ENCODE measurements at places on chromosomes 2 and 18. TPM values are rescaled to one million over a fixed set of nuclear protein-coding genes. Genes with fewer than 3 reads are reported as not detected.

Gene GALNT13
- 3.1 TPM for polyA plus RNA-seq

Gene EVX2
- not detected for polyA plus RNA-seq

Gene DOK6
- 13.2 TPM for polyA plus RNA-seq

Gene MAB21L4
- polyA plus RNA-seq: 2.1 TPM

Gene CTDSP1
- 124 TPM for polyA plus RNA-seq

Gene ANAPC1
- 35.5 TPM for polyA plus RNA-seq

Gene LAMA1
- 22.9 TPM for polyA plus RNA-seq

Gene TRIB2
- polyA plus RNA-seq: 58.1 TPM

Gene RGPD6
- 55.9 TPM for polyA plus RNA-seq

Gene IL1R1
- 104 TPM for polyA plus RNA-seq

Gene POTEI
- 1.1 TPM for polyA plus RNA-seq

Gene TFCP2L1
- 3.5 TPM for polyA plus RNA-seq

Gene RPIA
- 34.8 TPM for polyA plus RNA-seq

Gene PFN4
- polyA plus RNA-seq: 2.6 TPM

Gene SETBP1
- 21.4 TPM for polyA plus RNA-seq

Measured in left lung (tissue), 14 donors.